ENCODE measurements at places on chromosomes 3 and 15.

DNA sequence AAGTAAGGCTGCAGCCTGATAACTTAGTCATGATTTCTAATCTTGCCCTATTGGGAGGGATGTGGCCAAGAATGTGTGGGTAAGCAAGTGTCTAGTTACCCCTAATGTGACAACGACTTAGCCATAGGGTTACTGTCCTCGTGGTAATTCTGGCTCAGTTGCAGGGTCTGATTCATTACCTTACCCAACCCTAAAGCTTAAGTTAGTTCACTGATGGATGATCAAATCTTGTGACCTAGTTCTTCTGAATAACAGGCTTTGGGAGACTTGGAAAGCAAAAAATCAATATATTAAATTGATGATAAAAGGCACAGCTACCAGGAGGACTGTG, 1.6 kb upstream of the INTS14 start:
- no peak for DNase-seq

DNA sequence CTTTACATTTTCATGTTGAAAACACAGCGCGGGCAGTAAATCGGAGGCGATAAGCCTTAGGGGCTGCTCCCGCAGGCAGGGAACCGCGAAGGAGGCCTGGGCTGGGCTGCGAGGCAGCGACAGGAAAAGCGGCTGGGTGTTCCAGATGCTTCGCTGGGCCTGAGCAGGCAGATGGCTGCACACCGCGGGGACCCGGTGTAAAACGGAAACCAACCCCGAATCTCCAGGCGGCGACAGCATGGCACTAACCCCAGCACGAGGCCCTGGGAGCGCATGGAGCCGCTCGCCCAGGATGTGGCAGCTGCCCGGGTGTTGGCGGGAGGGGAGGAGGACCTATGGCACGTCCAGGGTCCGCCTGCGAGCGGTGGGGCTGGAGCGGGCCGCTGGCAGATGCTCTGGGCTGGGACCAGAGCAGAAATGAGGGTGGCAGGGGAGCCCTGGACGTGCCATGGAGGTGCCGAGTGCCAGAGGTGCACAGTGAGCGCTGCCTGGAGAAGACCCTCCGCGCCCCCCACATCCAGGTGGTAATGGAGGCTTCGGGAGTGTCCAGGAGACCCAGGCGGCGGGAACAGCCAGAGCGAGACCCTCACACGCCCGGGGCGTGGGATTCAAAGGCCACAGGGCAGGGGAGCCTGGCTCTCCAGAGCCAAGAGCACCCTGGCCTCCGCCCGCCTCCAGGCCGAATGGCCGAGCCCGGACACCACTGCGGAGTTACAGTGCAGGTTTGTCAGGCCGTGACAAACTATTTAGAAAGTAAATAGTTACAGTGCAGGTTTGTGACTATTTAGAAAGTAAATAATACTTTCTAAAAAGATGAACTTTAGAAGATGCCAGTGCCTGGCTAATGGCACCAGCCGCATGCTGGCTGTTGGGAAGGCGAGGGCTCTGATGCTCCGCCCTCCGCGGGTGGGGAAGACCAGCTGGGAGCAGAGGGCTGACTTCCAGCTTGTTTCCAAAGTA, 293.6 kb downstream of the OCA2 start:
- DNase-seq: no peak

DNA sequence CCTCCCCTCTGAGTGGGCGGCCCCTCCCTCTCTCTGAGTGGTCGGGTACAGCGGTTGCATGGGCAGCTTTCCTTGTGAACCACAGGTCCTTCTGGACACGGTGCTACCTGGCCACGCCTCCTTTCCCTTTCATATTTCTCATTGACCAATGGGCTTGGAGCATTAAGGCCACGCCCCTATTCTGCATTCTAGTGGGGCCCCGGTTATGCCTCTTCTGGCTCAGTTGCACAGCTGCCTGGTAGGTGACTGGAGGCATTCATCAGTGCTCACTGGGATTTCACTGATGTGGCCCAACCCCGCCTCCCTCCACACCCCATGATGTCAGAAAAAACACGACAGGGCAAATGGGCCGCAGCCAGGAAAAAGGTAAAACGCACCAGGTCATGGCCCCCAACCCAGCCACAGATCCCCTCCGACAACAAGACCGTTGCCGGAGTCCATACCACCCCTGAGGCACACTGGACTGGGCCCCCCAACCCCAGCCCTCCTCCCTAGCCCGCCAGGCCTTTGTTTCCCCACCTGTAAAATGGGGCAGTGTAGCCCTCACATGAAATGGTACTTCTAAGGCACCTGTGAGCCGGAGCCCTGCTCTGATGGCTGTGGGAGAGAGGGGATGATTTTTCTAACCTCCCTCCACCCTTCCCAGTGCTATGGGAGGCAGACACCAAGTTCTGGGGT, 26.3 kb downstream of the NGRN start:
- no peak for DNase-seq

- DNase-seq: no peak
These were observed 134.7 kb downstream of the PEX5L start for GRCh38 chr3:179902061-179902460.

GRCh38 chr3:54899273-54899672, 28.6 kb downstream of the LRTM1 start:
- DNase-seq: no peak

GRCh38 chr3:161560008-161560637, 63.5 kb downstream of the OTOL1 start:
- no peak for DNase-seq

DNA sequence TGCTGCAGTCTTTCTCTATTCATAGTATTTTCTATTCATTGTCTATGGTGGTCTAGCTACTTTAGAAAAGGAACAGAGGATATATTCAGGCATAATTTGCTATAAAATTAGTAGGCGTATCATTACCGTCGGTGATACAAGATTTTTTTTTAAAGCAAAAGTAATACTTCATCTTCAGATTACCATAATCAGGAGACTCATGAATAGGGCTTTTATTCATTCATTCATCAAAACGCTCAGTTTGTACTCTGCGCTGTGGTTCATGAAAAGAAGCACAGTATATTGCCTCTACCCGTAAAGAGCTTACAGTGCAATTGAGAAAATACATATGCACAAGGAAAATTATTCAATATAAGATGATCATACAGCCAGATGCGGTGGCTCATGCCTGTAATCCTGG, 136.7 kb upstream of the CHRM5 start:
- DNase-seq: no peak

DNA sequence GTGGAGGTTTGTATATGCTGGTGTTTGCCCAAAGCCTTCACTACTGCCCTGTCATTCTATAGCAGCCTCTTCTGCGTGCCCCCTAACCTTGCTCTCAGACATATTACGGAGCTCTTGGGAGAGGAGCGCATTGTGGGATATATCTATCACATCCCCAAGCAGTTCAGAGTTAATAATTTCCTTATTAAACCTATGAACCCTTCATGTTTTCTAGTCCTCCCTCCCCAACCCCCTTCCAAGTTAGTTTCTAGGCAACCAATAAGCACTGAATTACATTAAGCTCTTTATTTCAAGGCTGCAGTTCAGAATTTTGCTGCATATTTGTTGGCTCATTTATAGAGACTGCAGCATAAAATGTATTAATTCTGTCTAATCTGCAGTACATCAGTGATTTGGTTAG, 57.3 kb upstream of the GRM7 start:
- no peak for DNase-seq

DNA sequence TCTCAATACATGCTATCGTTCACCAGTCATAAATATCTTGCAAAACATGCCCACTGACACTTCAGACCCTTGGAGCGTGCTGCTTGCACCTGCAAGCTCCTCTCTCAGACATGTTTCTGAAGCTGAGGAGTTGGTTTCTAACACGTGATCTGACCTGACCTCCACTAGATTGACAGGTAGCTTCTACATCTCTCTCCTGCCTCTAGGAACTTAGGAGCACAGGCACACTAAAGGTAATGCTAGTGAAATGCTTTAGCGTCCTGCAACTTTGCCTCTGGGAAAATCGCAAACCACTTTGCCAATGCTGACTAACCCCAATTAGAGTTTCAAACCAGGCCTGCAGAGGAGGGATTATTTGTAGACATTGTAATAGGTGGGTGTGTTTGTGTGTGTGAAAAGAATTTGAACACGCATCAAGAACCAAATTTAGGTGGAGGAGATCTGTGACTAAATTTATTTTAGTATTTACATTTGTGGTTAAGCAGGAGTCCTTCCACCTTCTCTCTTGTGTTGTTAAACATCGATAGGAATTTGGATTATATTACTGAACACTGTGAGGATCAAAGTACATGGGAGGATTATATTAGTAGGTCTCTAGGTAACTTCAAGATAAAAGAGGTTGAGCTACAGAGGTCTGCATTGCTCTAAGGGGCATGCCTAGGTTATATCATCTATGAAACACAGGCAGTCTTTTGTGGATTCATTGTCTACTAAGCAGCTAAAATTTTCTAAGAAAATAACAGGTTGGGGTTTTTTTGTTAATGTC, 86.7 kb upstream of the ZBED2 start:
- DNase-seq: no peak

DNA sequence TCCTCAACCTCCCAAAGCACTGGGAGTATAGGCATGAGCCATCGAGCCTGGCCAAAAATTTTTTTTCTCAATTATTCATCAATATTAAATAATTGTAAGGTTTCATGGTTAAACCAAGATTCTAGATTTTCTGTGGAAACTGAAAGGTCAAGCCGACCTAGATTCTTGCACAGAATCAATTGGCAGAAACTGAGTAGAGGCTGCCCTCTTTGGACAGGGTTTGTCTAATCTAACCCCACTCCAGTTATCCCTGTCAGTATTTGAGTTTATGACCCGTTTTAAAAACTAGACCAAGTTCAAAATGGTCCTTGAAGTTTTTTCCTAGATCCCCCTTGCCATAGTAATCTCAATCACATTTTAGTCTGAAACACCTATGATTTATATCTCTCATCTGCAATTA, 8.6 kb upstream of the ADAM10 start:
- DNase-seq: no peak

DNA sequence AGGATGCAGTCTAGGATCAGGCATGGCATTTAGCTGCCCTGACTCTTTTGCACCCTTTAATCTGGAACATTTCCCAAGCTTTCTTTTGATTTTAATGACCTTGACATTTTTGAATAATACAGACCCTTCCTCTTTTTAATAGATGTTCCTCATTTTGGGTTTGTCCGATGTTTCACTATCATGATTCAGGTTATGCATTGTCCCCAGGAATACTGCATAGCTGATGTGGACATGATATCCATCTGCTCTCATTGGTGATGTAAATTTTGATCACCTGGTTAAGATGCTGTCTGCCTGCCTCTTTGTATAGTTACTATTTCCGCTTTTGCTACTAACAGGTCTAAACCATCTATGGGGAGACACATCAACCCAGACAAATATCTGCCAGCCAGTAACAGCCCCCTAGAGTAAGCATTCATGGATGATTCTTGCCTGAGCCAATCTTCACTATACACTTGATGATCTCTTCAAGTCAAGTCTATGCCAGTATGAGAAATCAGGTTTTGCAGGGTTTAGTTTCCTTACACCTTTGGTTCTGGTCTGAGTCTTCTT, 50.6 kb upstream of the ULK4 start:
- DNase-seq: no peak

DNA sequence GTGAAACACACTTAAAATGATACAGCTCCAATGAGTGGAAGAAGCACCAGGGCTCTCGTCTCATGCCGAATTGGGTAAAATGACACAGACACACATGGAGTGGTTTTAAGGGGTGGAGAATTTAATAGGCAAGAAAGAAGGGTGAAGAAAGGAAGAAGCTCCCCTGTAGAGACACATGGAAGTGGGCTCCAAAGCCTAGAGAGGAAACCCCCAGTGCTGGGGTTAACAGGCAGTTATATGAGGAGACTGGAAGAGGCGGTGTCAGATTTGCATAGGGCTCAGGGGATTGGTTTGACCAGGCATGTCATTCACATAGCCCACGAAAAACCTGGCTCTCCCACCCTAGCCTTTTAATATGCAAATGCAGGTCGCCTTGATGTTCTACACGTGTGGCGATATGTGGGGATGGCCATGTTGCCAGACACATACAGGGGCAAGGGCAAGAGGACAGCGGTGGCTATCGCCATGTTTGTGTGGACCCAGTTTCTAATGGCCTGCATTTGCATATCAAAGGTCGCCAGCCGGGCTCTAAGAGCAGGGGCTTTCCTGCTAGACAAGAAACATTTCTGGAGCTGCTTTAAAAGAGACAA, 1.9 kb upstream of the DPH6 start:
- no peak for DNase-seq

GRCh38 chr3:169342652-169343505, 320.6 kb downstream of the MECOM start:
- no peak for DNase-seq

- DNase-seq: no peak
These were observed 62.0 kb downstream of the DAPK2 start for GRCh38 chr15:63984331-63984730.

- no peak for DNase-seq
These were observed 166.5 kb upstream of the THRB start for GRCh38 chr3:24661175-24661584.

GRCh38 chr3:121545049-121545573, 677 bp downstream of the POLQ start:
- no peak for DNase-seq

- no peak for DNase-seq
These were observed 409.0 kb downstream of the VPS13C start for GRCh38 chr15:61651267-61651666.

DNA sequence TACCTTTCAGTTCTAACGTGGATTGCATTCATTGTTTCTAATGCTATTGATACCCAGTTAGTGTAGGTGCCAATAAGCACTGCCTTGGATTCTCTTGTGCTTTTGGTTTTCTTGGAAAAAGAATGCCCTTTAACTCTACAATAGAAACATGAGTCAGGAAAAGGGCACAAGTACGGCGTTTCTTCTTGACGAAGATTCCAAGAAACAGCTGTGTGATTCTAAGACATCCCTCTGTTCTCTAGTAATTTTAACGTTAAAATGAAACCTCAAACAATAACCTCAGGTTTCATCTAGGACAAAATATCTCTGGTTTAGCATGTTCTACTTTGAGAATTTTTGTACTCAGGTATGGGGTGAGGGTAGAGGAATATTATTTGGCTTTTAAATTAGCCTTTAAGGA, 540.5 kb upstream of the ATP11B start:
- DNase-seq: no peak

DNA sequence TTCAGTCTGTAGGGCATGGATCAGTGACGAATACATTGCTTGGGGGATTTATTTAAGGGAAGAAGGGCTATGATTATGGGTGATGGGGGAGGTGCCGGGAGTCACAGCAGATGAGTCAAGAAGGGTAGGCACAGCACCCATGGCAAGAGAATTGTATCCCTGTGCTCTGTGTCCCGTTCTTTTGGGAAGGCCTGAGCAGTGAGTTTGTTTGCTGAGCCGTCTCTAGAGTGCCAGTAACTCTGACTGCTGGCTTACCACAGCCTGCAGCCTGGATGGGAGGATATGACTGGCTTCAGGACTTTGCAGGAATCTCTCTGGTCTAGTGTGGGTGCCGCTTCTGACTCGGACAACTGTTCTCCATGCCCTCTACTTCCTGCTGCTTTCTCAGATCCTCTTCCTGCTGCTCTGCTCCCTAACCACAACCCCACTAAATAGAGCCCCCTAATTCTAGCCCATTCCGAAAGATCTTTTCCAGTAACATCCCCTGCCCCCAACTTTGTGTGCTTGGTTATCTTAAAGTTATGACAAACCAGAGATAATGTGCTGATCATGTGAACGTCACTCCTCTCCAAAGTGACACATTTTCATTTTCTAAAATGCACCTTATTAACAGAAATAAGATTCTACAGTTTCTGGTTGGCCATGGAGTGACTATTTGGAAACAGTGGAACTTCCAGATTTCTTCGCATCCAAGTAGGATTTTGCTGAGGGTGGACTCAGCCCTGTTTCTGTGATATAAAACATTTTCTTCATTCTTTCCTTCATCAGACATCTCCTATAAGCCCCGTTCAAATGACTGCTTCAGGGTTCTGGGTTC, 239.0 kb downstream of the SLCO3A1 start:
- no peak for DNase-seq

Data from T follicular helper cell (primary cell).